Effector CD4-positive, alpha-beta T cell (primary cell): ENCODE measurements at places on chromosomes 6 and 20.

DNA sequence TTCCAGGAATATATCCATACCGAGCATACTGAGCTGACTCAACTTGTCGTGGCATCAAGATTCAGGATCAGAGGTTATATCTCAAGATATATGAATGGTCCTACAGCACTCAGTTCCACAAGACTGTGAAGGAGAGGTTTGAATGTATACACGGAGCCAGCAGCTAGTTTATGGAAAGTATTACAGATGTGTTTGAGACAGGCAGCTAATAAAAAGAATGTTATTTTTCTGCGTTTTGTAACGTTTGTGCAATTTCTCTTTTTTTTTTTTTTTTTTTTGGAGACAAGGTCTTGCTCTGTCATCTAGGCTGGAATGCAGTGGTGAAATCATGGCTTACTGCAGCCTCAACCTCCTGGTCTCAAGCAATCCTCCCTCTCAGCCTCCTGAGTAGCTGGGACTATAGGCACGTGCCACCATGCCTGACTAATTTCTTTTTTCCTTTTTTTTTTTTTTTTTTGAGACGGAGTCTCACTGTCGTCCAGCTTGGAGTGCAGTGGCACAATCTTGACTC, 3.4 kb upstream of the FAM110A start:
- DNase-seq, result no peak

DNA sequence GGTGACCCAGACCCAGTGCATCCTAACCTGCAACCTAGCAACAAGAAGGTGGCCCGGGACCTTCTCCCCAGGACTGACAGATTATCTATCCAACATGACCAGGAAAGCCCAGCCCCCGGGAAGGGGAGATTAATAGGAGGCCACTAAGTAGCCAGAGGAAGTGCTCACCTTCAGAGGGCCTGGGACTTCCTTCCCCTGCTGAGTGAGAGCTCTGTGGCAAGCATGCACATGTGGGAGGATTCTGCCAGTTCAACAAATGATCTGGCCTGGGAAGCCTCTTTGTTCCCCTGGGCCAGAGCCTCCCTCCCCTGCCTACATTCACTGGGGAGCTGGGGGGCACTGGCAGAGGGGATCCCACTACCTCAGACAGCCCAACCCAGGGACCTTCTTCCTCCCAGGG, 39.6 kb downstream of the SHLD1 start:
- DNase-seq, result no peak

- DNase-seq, result no peak
These were observed 105.1 kb downstream of the SLC23A2 start for GRCh38 chr20:4896119-4896702.

DNA sequence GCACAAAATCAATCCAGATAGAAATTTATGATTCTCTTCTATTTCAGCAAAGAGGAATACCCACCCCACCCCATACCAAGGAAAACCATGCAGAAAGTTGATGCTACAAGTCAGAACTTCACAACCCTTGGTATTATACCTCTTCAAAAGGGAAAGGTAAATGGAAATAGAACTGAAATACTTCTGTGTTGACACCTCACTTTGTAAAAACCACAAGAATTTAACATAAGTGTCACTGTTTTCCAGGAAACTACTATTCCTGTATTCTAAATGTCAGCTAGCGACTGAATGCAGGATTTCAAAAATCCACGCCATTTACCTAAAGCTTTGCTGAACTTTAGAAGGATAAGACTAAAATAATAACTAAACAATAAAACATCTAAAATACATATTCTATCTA, 3.6 kb downstream of the CPNE1 start:
- DNase-seq, result no peak

DNA sequence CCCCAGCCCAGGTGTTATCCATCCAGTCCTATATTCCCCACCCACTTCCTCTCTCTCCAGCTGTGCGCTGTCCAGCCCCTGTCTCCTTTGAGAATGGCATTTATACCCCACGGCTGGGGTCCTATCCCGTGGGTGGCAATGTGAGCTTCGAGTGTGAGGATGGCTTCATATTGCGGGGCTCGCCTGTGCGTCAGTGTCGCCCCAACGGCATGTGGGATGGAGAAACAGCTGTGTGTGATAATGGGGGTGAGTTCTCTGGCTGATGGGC, 1.1 kb downstream of the C2 start:
- no peak for DNase-seq

DNA sequence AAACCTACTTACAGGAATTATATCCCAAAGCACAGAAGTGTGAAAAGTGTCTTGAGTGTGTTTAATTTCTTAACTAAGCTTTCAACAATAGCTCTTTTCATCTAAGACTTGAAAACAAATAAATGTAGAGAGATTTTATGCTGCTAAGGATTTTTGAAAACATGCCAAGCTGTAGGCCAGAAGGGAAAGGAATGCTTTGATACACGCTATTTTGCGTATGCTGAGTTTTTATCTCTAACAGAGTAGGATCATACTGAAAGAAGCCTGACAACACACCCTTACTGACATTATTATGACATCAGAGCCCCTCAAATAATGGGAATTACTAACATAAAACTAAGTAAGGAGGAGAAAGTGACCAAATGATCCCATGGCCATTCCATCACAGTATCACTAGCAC, 265.5 kb downstream of the KHDC1L start:
- DNase-seq, result no peak

- DNase-seq, result no peak
These were observed 42.7 kb downstream of the IRAK1BP1 start for GRCh38 chr6:78910010-78910409.

GRCh38 chr20:43972692-43973091, 58.0 kb downstream of the TOX2 start:
- DNase-seq, result no peak

DNA sequence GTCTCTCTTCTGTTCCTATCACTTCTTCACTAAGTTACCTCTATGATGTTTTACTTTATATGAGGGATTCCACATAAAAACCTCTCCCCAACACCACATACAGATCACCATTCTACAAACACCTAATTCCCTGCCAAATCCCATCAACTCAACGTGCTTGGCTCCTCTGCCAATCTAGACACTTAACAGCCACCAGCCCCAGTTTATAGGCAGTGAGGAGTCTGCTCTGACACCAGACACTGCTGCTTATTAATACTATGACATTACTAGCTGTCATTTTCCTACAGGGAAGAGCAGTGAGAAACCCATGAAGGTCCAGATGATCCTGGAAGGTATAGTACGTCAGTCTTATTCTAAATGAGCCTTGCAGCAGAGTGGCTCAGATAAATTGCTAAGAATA, 104.3 kb downstream of the CHD6 start:
- no peak for DNase-seq

DNA sequence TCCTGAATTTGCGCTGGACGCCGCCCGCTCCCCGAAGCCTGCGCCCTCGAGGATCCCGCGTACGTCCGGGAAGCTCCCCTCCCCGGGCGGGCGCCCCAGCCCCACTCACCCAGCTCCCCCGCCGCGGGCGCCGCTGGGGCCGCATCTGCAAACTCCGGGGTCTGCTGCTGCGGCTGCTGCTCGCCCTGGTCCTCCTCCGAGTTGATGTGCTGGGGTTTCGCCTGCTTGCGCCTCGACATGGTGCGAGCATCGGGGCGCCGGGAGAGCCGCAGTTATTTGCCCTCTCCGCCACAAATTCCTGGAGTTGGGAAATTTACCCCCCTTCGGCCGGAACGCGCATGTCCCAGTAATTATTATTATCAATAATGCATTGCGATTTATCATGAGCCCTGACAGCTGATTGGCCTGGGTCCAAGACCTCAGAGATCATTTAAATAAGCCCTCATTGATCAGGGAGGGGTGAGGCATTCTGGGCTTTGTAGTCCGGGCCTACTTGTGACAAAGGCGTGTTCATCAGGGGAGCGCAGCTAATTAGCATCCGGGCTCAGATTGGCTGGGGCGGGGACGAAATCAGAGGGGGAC, at the start of gene SALL4:
Gene SALL4 (minus strand): TSS at position 352 of the 582 bp plus-strand sequence. CDS start 113 bp downstream, at position 239.
- no peak for DNase-seq

DNA sequence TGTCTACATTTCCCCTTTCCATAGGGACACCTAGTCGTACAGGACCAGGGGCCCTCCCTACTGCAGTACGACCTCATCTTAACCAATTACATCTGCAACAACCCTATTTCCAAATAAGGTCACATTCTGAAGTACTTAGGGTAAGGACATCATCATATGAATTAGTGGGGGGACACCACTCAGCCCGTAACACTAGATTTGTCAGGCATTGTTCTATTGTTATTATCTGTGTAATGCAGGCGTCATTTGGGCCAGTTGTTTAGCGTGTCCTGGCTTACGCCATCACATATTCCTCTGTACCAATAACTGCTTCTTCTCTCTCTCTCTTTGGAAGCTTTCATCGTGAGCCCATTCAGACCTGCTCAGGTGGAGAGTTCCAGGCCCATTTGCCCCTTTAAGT, 89.3 kb downstream of the CAP2 start:
- DNase-seq, result no peak

GRCh38 chr6:54426995-54427394, 118.8 kb downstream of the TINAG start:
- DNase-seq, result no peak

- DNase-seq, result no peak
These were observed 835.4 kb downstream of the MAFB start for GRCh38 chr20:39853636-39854035.

DNA sequence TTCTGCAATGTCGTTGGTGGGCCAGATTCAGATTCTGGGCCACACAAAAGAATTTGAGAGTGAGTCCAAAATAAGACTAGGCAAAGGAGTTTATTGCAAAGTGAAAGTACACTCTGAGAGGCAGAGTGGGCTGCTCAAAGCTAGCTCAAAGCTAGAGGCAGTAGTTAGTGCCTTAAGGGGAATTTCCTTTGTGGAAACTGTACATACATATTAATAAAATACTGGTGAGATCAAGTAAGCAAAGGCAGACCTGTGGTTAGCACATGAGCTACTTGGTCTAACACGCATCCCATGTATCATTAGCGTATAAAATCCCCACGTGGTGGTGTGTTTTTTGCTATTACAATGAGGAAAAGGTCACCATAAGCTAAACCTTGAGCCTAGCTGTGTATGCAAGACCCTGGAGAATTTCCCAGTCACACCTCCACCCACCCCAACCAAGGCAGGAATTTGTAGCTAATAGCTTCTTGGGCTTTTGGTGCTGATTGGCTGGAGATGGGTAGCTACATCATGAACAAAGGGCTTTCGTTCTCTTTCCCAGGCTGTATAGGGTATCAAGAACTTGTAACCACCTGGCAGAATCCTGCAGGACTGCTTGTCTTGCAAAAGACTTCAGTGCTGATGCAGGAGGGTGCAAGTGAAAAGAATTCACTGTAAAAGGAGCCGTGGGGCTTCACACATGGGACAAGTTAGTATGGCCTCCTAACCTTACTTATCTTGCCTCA, 14.7 kb upstream of the TRIM26 start:
- no peak for DNase-seq

- DNase-seq, result no peak
These were observed 27.5 kb downstream of the SUN5 start for GRCh38 chr20:32976746-32977145.

DNA sequence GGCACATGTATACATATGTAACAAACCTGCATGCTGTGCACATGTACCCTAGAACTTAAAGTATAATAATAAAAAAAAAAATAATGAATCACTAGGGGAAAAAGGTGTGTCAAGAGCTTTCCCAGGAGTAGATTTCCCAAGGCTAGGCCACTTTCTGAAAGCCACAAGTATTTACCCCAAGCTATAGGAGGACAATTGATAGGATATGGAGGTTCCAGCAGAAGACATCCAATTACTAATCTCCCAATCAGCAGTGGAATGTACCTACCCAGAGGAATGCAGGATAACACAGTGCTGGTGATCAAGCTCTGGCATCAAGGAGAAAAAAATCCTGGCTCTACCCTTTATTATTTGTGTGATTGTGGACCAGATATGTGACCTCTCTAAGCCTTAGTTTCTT, 562.7 kb downstream of the RFPL4B start:
- no peak for DNase-seq

- no peak for DNase-seq
These were observed 42.7 kb upstream of the NHSL1 start for GRCh38 chr6:138541823-138542481.

DNA sequence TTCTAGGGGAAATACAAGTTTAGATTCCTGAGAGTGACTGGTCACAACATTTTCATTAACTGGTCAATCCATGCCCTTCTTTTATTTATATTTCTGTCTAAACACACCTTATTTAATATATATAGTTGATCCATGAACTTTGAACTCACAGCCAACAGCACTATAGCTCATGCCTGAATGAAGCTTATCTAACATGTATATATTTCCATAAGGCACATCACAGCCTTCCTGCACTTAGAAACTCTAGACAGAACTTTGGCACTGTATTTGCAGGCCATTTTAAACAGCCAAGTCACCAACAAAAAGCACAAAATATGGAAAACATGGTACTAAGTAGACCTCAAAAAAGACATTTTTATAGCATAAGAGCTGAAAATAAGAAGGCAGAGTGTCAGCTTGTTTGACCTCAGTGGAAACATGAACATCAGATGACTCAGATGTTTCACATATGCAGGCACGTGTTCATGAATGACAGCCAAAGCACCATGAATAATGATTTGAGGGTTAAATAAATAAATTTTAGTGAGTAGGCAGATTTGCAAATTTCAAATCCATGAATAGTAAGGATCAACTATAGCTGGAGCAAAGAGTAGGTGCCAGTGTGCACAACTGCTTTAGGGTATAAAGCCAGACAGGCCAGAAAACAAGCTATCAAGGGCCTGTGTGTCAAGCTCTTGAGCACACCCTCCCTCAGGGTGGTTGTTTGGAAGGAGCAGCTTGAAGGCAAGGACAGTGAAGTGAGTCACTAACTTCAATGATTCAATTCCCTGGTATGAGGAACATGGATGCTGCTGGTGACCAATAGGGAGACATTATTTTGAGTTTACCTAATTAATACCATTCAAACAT, 88.9 kb upstream of the NT5E start:
- no peak for DNase-seq

DNA sequence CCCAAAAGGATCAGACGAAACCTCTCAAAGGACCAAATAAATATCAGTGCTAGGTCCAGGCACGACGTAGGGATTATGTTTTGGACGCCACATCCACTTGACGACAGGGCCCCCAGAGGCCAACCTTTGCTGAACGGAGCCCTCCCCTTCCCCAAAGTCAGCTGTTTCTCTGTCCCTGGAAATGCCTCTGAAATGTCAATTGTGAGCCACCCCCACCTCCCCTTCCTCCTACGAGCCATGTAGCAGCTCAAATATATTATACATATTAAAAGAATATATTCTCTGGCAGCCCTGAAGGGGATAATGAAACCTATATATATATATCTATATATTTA, 39.6 kb upstream of the BLCAP start:
- no peak for DNase-seq
